CD4-positive, alpha-beta T cell treated with Interleukin-4 for 1 hour (primary cell): ENCODE measurements at places on chromosomes 3 and 15.
A peak's percentile ranks its signal among the peaks of the same experiment; 100 is the strongest.

DNA sequence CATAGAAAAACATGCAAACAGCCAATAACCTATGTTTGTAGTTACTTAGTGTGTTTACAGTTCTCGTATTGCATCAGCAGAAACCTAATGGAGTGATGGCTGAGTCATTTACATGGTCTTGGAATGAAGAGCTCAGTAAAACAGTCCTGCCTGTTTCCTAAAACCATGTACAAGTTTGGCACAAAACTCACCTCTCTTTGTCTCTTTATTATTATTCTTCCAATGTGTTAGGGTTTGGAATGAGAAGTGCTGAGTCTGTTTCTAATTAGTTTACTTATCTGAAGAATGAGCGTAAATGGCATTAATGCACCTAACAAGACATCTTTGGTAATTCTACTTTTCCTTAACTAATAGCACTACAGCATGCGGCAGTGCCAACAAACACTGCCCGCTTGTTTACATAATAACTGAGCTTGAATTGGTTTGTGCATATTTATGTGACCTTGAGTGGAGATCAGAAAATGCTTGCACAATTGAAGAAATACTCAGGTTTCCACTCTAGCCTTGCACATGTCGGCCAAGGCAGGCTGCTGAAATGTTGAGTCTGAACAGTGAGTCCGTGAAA is 385.4 kb upstream of the SEMA6D start:
- no peak for DNase-seq

DNA sequence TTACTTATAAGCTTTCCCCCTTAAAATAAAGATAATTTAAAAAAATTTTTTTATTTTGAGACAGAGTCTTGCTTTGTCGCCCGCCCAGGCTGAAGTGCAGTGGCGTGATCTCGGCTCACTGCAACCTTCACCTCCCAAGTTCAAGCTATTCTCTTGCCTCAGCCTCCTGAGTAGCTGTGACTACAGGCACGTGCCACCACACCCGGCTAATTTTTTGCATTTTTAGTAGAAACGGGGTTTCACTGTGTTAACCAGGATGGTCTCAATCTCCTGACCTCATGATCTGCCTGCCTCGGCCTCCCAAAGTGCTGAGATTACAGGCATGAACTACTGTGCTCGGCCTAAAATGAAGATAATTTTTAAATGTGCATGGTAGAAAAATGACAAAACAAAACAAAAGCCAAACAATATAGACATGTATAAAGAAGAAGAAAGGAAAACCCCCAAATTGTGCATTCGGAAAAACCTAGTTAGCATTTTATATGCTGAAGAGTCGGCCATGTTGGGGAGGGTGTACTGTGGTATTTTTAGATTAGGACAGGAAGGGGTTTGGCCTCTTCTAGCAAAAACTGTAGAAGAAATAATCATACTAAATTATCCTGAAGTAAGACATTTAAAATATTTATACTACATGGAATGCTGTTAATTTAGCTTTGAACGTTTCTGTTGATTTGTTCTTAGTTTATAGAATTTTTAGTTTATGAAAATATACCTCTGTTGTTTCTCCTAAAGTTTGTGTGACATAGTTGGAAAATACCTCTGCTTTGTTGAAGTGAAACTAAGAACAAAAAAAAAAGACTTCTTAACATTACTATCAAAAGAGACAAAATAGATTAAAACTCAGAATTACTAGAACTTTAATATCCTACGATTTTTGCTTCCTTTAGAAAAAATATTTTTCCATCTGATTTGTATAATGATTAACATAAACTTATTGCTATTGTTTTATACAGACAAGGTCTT is 7.4 kb downstream of the APPL1 start:
- no peak for DNase-seq

DNA sequence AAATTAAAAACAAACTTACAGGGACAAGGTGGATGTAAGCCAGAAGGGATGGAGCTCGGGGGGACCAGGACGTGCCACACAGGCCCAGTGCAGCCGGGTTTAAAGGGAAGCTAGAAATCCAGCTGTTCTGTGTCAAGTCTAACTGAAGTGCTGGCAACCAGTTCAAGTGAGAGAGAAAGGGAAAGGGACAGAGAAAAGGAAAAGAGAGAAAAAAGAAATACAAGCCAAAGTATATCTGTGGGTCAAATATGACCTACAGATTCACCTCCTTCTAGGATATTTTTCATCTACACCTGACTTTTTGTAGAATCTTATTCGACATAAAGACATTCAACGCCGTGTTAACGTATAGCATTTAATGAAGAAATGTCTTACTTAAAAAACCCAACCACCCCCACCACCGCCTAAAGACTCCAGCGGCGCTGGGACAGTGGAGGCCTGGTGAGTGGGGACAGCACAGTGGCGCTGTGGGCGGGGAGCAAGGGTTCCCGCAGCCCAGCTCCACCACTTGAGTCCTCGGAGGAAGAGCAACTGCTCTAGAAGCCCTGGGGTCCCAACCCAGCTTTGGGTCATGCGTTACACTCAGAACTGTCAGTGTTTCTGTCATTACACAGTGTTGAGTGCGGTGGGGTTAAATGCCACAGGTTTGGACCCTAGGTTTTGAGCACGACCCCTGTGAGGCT is 62.3 kb downstream of the CHSY1 start:
- no peak for DNase-seq

DNA sequence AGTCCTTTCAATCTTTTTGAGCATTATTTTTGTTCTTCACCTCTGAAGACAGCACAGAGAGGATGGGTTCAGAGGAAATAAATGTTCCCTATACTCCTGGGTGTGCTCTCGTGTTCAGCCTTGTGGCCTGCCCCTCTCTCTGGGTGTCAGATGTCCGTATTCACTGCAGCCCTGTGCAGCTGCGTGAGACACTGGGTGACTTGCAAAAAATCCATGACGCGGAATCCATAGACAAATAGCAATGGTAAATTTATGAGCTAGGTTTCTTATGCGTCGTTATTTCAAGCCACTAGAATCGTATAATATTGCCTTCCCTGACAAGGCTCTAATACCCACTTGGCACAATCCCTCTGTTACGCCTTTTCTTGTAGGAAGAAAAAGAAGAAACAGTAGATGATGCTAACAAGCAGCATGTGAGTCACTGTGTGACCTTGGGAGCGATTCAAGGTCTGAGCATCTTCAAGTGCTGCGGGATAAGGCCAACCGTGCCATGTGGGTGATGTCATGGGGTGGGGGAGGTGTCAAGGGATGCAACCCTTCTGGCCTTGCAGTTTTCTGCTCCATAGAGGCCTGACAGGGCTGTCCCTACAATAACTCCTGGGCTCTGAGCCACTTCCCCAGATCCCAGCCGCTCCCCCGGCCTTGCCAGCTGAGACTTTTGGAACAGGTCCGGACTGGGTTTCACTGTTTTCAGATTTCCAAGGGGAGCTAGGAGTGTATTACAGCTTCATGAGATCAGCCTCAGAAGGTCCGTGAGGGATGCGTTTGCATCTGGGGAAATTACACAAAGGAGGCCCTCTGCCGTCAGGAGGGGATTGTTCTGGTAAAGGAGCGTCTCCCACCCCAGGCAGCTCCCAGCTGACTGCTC is 47.6 kb upstream of the POMGNT2 start:
- DNase-seq, result no peak

DNA sequence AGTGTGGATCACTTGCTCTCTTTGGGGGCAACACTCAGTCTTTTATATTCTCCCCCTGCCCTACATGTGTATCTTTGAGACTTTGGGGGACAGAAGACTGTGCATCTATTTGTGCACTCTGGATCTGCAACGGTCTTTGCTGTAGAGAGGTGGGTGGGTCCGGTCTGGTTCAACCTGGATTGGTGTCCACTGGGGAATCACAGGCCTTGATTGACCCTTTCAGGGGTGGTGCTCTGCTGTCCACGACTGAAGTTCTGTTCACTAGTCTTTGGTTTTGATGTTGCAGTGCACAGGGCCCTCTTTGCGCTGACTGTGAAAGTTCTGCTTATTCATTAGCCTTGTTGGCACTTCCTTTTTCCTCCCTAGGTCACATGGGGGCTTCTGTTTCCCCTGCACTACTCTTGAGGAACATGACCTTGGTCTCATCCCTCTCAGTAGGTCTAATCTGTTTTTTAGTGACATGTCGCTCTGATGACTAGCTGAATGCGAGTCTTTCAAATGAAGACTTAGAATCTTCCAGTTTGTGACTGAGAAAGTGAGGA is 284.2 kb downstream of the SV2B start:
- DNase-seq, result no peak

DNA sequence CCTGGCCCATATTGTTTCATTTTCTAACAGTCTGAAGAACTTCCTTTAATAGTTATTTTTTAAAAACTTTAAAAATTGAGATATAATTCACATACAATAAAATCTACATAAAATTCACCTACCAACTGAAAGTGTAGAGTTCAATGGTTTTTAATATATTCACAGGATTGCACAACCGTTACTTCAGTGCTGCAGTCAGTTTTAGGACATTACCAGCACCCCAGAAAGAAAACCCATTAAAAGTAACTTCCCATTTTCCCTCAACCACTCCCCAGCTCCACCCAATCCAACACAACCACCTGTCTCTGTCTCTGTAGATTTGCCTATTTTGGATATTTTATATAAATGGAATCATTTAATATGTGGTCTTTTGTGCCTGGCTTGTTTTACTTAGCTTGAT is 29.6 kb downstream of the MGA start:
- no peak for DNase-seq

- DNase-seq, result peak; percentile 42
Observed at GRCh38 chr15:68924866-68925560, 5.3 kb upstream of the SPESP1 start.

DNA sequence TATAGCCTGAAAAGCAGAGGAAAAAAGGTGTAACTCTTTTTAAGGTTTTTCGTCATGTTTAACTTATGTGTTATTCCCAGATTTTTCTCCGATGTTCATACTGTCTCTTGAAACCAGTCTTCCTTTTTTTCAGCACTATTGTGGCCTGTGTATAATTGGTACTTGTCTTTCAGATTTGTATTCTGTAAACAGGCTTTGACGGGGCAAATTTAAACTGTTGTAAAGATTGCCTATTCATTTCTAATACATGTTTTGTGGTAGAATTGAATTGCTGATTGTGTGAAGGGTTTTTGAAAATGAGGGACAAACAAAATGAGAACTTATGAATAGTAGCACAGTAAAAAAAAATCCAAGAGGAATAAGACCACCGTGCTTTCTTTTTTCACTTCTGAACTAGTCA is 33.6 kb downstream of the AKAP13 start:
- no peak for DNase-seq

GRCh38 chr3:178498871-178499270 is 37.4 kb upstream of the KCNMB2 start:
- DNase-seq, result no peak

DNA sequence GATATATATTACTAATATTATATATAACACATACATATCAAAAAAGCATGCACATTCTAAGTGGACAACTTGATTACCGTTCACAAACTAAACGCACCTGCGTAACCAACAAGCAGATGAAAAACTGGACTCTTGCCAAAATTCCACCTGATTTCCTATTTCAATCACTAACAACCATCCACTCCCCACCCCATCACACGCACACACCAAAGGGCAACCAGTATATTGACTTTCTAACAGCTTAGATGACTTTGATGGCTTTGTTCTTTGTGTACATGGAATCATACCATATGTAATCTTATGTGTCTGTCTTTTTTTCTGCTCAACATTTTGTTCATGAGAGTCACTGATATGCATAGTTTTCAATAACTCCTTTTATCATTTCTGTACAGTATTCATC is 496.8 kb upstream of the ARRDC4 start:
- DNase-seq, result no peak

- peak; percentile 73 for DNase-seq
Observed at GRCh38 chr3:150787741-150788370, 24.9 kb upstream of the SIAH2 start.

DNA sequence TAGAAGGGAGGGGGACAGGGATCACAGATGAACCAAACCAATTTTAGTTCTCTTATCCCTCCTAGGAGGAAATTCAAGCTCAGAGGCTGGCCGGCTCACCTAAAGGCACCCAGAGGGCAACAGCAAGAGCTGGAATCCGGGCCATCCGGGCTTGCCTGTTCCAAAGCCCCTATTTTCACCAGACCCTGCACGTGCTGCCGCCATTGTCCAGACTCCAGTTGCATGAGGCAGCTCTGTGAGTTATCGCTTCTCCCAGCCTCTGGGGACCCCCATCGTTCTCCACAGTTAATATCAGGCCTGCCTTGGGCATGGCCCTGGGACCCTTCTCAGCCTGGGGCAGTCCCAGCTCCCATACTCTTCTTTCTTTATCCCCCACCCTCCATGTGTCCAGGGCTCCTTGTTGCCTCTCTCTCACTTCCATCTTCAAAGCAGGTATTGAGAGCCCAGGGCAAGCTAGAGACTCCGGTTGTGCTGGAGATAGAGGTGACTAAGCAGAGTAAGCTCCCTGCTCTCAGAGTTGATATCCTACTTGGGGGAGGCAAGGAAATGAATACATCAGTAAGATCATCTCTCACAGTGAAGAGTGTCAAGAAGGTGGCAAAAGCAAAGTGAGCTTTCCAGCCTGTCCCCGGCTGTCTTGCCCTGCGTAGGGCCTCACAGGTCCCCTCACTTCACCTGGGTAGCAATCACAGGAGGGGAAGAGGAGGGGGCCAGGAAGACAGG is 322.8 kb downstream of the UACA start:
- DNase-seq, result no peak

DNA sequence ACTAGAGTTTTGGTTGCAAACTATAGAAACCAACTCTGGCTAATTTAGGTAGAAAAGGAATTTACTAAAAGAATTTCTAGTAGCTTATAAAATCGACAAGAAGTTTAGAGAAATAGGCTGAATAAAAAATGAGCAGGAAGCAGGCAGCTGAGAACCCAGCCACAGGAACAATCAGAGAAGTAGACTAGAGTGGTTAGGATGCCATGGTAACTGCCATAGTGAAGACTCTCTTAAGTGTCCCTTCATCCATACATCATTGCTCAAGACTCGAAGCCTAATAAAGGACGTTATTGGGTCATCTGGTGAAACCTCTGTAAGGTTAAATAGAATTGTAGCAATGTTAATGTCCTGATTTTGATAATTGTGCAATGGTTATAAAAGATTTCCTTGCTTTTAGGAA is 13.8 kb downstream of the AVEN start:
- no peak for DNase-seq

- DNase-seq, result no peak
Observed at GRCh38 chr15:39670687-39671086, 89.8 kb downstream of the THBS1 start.

- DNase-seq, result no peak
Observed at GRCh38 chr3:115246461-115247020, 99.5 kb upstream of the ZBTB20 start.

- DNase-seq, result no peak
Observed at GRCh38 chr3:170572665-170573253, 13.1 kb downstream of the SLC7A14 start.

DNA sequence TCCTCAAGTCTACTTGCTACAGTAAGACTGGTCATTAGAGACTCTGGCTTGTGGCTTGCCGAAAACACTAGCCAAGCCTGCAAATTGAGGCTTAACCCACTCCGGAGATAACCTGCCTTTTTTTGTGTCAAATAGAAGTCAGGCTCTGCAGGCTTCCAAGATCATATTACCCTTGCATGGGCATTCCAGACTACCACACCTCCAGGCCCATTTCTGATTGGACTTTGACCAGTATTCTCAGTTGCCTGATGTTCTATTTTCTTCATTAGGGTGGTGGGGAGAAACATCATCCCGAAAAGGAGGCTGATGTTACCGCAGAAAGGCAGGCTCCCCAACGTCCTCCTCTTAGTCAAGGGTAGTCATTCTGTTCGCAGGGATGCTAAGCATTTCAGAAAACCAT is 68.1 kb upstream of the FOXP1 start:
- DNase-seq, result no peak

GRCh38 chr15:31327669-31328427 is 1.2 kb downstream of the KLF13 start:
- peak; percentile 86 for DNase-seq

- no peak for DNase-seq
Observed at GRCh38 chr3:118543832-118544231, 490.8 kb downstream of the IGSF11 start.

GRCh38 chr15:60389261-60390077 is 8.3 kb downstream of the ANXA2 start:
- DNase-seq, result peak; percentile 72
